A549 treated with CORT108297 at 1 μM for 4 hours (cell line): ENCODE measurements at places on chromosomes 1 and 21. TPM values are rescaled to one million over a fixed set of nuclear protein-coding genes. Genes with fewer than 3 reads are reported as not detected.

FASLG gene
- total RNA-seq: not detected in 5 replicates

LAMC2 gene
- total RNA-seq: 21.5 to 31.5 TPM (median 24.9 TPM) in 5 replicates

WNT9A gene
- total RNA-seq: 6.5 to 10.7 TPM (median 8.7 TPM) in 5 replicates

GRHL3 gene
- total RNA-seq: 0.48 to 0.79 TPM (median 0.54 TPM) in 5 replicates

NPR1 gene
- total RNA-seq: 0.82 to 1.1 TPM (median 1.0 TPM) in 5 replicates

GJA9 gene
- not detected in 5 replicates for total RNA-seq

ACKR1 gene
- total RNA-seq: not detected in 5 replicates

ADORA3 gene
- not detected in 5 replicates for total RNA-seq

NBPF6 gene
- 0.08 TPM in 1 of 5 replicates, not detected in the others for total RNA-seq

SDC3 gene
- total RNA-seq: 7.2 to 11.8 TPM (median 9.5 TPM) in 5 replicates

BROX gene
- 18.2 to 24.2 TPM (median 20.2 TPM) in 5 replicates for total RNA-seq

C1orf185 gene
- not detected in 5 replicates for total RNA-seq

PLEKHA6 gene
- total RNA-seq: 20.6 to 31.2 TPM (median 27.2 TPM) in 5 replicates

TRIM58 gene
- not detected in 5 replicates for total RNA-seq

LCE2A gene
- not detected in 5 replicates for total RNA-seq

PAQR6 gene
- 2.0 to 4.9 TPM (median 4.5 TPM) in 5 replicates for total RNA-seq

KCNQ4 gene
- total RNA-seq: 0.13 to 0.24 TPM (median 0.22 TPM) in 5 replicates

RGS5 gene
- 0.49 to 1.2 TPM (median 0.66 TPM) in 5 replicates for total RNA-seq
